ENCODE measurements at places on chromosomes 11 and 22.

DNA sequence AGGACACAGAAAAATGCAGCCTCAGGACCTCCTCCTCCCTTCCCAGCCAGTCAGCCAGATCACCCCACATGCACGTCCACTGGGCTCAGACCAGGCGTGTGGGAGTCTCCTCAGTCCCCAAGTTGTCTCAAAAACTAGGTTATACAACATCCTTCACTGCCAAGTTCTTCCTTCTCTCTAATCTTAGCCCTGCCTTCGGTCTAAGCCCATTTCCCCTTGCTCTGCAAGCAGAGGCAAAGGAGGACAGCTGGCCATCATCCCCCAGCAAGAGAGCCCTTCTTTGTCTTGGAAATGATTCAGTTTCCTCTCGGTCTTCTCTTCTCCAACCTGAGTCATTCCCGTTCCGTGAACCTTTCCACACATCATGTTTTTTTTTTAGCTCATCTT lies 14.0 kb upstream of the NRGN start:
- no peak for DNase-seq

GRCh38 chr11:95465887-95466286 lies 234.9 kb upstream of the SESN3 start:
- DNase-seq = no peak

DNA sequence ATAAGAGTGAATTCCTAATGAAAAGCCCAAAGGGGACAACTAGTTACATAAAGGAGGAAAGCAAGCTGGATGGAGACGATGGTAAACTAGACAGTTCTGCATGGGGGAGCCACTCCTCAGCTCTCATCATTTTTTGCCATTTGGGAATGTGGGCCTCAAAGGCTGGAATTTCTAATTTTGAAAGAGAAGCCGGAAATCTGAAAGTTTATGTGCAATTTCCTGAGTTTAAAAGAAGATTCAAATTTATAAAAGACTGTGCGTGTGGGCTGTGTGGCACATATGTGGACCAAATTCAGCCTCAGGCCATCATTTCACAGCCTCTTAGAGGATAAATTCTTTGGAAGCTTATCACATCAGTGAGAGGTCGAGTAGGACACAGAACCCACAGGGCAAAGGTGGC lies 18.3 kb upstream of the CRY2 start:
- DNase-seq = no peak

GRCh38 chr11:27471589-27472397 lies 797 bp downstream of the LGR4 start:
- no peak for DNase-seq

- peak; percentile 45 for DNase-seq
Measured at GRCh38 chr11:134181707-134182106, 42.1 kb downstream of the NCAPD3 start.

GRCh38 chr22:40196628-40197360 lies 19.1 kb downstream of the TNRC6B start:
- peak; percentile 89 for DNase-seq

DNA sequence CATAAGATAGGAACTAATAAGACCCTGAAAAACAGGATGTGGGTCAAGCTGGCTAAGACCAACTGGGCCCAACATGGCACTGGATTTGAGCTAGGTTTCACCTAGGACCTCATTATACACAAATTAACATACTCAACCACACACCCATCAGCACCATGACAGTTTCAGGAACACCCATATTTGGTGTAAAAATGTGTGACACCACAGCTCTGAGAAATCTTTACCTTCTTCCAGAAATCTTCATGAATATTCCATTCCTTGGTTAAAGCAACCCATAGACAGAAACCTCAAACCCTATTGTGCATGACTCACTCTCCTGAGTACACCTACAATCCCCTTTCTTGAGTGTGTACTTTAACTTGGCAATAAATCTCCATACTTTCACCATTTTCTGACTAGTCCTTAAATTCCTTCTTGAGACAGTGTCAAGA lies 378.8 kb downstream of the DYNC2H1 start:
- DNase-seq = no peak

GRCh38 chr11:128484172-128484571 lies 103.2 kb downstream of the ETS1 start:
- DNase-seq = no peak

- DNase-seq = no peak
Measured at GRCh38 chr11:1333860-1334259, 24.4 kb upstream of the TOLLIP start.

DNA sequence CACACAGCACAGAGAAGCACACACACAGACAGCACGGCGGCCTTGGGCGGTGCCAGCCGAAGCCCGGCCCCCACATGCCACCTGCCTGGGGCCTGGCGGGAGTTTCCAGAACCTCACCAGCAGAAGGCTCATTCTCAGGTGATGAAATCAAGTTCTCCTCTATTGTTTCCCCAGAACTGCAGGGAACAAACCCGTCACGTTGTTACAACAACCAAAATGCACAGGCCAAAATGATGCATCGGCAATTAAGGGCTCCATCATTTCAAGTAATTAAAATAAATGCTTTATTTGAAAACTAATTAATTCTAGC lies 30.8 kb downstream of the GNB1L start:
- no peak for DNase-seq

DNA sequence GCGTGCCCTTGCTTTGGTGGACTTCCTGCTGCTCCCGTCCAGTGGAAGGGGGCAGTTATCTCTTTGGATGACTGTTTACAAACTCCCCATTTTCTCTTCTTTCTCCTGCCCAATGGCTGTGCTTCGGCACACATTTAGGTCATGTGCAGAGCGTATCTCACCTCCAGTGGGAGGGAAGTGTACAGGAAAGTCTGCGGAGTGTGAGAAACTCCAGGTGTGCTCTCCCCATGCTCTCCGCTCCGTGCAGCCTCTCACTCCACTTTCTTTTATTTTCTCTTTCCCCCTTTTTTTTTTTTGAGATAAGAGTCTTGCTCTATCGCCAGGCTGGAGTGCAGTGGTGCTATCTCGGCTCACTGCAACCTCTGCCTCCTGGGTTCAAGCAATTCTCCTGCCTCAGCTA lies 11.9 kb upstream of the TEF start:
- DNase-seq = no peak

DNA sequence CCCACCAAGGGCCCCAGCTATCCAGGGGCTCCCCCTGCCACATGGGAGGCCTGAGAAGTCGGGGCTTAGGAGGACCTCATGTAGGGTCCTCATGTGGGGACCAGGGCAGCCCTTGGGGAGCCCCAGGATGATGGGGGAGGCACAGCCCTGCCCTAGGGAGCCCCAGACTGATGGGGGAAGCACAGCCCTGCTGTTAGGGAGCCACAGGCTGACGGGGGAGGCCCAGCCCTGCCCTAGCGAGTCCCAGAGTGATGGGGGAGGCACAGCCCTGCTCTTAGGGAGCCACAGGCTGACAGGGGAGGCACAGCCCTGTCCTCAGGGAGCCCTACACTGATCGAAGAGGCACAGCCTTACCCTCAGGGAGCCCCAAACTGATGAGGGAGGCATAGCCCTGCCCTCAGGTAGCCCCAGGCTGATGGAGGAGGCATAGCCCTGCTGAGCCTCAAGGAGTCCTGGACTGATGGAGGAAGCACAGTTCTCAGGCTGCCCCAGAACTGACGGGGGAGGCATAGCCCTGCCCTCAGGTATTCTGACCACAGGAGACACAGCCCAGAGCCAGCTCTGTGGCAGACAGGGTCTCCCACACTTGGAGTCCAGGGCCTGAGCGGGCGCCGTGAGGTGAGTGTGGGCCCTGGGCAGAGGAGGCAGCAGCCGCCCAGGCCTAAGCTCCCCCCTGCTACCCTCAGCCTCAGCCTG lies 10.8 kb downstream of the PRR33 start:
- DNase-seq = no peak

GRCh38 chr11:70072861-70073755 lies 5.0 kb upstream of the ANO1 start:
- no peak for DNase-seq

GRCh38 chr11:8339592-8340022 lies 75.9 kb upstream of the LMO1 start:
- no peak for DNase-seq

DNA sequence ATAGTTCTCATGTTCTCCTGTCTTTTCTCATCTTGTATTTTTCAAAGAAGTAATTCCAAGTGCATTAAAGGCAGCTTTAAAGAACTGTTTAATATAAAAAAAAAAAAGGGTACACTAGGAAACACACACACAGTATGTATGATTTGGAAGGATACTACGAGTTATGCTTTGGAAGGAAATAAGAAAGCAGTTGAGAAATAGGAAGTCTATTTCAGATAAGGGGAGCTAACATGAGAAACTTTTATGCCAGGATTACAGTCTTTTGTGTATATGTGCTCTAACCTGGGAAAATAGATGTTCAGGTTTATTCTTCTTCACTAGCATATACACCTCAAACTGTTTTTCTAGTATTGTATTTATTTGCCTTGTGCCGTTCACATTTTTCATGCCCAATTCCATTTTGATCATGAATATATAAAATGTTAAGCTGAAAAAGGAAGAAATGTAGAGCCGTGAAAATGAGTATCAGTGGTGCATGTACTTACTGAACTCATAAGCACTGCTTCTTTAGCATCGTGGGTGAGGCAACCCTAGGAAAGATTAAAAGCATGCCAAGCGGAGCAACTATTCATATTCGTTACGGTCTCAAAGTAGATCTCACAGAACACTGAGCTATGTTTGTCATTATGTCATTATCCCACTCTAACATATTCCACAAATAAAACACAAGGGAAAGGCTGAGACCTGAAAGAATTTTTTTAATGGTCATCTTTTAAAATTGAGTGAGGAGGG lies 59.6 kb downstream of the GUCY1A2 start:
- no peak for DNase-seq

GRCh38 chr11:94602430-94603372 lies 35.5 kb downstream of the PIWIL4 start:
- peak; percentile 89 for DNase-seq

DNA sequence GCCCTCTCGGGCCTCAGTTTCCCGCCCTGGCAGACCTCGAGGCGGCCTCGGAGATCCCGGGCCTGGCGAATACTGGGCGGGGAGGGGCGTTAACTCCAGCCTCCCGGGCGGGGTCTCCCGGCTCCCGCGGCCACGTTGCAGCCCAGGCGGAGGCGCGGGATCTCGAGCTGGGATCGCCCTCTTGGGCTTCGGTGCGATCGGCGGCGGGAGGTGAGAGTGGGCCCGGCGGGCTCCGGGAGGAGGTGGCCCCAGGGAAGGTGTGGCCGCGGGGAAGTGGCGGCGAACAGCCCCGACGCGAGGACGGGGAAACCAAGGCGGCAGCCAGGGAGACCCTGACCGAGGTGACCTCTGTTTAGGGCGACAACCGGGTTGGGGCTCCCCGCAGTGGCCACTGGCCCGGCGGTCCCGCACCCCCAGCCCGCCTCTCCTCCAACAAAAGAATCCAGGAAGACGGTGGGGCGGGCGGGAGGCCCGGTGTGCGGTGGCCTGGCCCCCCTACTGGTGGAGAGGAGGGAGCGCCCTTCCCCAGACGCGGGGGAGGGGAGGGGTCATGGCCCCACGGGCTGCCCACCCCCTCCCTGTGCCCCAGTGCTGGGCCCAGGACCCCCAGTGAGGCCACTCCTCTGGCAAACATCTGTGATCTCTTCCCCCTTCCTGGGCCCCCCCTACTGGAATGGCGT lies at the start of gene PHETA2:
Gene PHETA2, plus strand, starts transcription at position 117 of the 680 bp plus-strand sequence. CDS start 3,046 bp downstream, outside the sequence.
- no peak for DNase-seq

DNA sequence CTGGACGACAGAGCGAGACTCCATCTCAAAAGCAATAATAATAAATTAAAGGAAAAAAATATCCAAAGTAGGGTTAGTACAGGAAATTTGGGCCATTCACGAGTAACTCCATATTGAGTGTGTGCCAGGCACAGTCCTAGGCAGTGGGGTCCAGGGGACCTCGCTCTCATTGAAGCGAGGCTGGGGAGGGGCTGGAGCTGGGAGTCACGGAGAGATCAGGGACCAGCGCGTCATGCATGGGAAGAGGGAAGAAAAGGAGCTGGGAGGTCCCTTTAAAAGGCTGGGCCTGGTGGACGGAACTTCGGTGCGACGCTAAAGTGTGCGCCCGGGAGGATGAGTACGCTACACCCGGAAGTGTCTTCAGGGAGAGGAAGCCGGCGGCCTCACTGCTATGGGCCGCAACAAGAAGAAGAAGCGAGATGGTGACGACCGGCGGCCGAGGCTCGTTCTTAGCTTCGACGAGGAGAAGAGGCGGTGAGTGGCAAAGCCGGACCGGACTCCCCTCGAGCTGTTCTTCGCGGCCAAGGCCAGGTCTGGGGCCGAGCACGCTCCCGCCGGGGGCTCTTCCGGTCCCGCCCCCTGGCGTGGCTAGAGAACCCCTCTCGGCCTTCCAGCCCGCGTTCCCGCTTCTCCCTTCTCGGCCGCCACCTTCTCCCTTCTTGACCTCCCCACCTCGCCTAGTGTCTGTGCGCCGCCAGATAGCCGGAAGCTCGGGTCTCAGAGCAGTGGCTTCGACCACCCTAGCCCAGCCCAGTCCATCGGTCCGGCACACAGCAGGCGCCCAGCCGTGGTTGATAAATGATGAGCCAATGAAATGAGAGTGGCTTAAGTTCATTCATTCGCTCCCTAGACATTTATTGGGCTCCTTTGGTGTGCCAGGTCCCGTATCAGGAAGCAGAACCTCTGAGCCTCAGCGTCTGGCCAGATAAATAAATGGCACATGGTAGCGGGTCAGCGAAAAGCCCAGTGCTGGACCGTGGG lies at the start of gene NOL12:
Gene NOL12, plus strand, starts transcription at position 342 of the 981 bp plus-strand sequence. Its CDS starts 50 bp downstream, at position 392.
- DNase-seq = peak; percentile 73

DNA sequence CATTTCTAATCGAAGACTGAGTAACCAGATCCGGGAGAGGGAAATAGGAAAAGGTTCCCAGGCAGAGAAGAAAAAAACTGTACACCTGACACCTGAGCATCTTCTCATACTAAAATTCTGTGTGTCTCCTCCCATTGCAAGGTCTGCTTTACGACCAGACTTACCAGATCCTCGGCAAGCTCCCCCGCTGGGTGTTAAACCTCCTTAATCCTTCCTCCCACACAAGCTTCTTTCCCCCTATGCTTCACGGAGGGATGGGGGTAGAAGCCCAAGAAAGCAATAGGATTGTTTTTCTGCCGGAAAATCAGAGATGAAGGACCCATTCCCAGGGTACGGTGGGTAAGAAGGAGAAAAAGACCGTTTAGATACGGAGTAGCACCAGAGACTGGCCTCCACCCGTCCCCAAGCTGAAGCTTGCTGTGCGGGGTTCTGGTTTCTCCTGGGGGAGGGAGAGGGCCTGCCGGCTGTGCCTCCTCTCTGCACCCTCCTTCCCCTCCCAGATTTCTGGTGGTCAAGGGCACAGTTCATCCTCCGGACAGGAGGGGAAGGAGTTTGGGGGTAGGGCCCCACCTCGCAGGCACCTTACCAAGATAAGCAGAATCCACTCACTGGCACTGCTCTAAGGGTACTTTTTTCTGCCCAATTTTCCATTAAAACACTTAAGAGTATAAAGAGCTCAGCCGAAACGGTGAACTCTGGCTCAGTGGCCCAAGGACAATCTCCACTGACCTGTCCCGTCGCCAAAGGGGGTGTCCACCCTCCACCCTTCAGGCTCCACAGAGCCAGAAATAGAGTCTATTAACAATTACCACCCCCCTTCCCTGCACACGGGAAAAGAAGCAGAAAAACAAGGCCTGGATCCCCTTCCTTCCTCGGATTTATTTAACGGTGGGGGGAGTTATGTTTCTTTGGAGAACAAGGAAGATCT lies 1.2 kb downstream of the TOB2 start:
- DNase-seq = no peak

DNA sequence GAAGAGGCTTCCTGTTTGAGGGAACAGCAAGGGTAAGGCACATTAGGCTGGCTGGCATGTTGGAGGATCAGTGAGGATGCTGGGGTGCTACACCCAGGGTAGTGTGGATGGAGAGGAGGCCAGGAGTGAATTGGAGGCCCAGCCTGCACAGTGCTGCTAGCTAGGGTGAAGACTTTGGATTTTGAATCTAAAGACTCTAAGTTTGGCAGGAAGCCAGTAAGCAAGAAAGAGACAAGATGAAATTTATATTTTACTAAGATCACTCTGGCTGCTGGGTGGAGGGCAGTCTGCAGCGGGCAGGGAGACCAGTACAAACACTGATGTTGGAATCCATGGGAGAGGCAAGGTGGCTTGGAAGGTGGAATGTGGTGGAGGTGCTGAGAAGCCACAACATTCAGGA lies 43.6 kb downstream of the TSPAN18 start:
- no peak for DNase-seq

Data from HFFc6 (cell line).